ENCODE measurements at places on chromosomes 13 and 19.

GRCh38 chr19:40565910-40566495 lies 10.7 kb upstream of the SHKBP1 start:
- no peak for DNase-seq

DNA sequence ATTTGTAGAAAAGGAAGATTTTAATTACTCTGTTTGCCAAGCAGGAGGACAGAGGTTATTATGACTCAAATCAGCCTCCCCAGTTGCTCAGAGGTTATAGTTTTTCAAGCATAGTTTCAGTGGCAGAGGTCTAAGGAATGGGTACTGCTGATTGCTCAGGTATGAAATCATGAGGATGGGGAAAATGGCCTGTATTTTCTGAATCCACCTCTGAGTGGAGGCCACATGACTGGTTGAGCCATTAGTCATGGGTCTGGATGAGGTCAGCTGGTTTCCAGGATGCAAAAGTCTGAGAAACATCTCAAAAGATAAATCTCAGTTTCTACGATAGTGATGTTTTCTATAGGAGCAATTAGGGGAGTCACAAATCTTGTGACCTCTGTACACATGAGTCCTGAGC lies 62.8 kb upstream of the CEACAM8 start:
- DNase-seq = no peak

DNA sequence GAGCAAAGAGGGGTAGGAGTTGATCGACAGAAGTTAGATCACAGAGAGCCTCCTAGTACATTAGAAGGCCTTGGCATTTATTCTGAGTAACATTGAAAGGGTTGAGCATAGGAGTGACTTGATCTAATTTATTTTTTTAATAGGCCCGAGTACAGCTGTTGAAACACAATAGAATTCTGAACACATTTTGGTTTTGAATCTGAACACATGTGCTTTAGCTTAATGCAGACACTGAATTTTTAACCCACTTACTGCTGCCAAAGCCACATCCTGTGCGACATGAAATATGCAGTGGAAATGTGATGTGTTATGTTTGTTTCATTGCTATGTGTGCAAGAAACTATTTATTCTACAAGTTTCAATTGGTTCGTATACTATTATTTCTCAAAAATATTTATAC lies 1505.9 kb downstream of the PCDH9 start:
- no peak for DNase-seq

DNA sequence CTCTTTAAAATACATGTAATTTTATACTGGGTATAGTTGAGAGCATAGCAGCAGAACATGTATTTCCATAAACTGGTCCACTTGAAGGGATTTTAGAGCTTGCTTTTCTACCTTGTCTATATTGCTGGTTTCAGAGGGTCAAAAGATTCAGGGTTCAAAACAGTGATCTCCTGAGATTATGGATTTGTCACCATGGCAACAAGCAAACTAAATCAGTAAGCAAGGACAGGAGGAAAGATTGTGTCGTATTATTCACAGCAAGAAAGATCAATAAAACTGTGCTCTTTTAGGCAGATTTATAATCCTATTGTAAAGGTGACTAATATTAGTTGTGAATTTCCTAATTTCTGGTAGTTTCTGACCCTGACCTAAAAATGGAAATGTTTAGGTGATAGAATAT lies 496.4 kb downstream of the LMO7 start:
- DNase-seq = no peak

DNA sequence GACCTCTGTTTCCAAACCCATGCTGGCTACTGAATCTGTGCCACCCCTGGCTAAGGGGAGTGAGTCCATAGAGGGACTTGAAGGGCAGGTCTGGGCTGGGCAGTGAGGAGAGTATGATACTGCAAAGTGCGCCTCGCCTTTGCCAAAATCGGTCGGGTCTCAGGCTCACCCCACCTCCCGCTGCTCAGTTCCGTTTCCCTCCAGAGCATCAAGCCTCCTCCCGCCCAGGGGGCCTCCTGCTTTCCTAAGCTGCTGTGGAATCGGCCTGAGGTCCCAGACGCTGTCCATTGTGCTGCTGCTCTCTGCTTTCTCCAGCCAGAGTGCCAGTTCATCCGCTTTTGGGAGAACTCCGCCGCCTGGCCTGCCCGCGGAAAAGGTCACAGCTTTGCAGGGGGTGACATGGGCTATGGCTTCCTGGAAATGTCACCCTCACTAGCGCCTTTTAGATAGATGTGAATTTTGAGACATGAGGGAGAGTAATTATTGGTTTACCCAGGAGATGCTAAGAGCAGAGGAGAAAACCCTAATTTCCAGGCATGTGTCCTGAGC lies 1418.4 kb downstream of the UQCRFS1 start:
- DNase-seq = no peak

- no peak for DNase-seq
Measured at GRCh38 chr19:12953799-12954611, 3.0 kb downstream of the GADD45GIP1 start.

DNA sequence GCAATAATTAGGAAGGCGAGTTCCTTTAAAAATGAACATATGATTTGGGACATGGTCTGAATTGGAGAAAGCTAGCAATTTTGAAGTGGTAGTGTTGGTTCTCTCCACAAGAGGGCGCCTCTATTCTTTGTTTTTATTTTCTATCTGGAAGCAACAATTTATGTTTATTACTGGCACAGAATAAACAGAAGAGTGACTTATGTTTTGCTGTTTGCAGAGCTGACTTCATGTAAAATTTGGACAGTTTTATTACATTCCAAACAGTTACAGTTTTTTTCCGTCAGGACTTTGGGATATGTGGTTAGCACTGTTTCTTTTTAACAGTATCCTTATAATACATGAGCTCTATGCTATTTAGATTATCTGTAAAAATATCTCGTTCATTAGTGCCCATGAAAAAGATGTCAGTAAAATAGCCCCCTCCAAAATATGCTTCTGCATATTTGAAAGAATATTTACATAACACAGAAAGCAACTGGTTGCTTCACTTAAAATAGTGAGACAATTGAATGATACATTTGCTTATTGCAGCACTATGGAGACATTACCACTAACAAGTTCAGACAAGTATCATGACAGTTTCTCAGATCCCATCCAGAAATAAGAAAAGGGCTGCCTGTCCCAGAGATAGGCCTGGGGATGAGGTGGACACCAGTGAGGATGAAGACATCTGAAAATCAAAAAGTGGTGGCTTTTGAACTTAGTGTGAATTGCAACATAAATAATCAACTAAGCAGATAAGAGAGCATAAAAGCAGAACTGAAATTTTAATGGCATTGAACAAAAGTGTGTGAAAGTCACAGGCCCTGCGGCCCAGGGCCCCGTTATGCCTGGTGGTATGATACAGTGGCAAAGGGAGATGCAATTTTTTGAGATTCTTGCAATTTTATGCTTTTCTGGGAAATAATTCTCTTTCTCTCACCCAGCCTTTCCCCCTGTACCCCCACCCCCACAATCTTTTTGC lies 32.3 kb upstream of the FGF9 start:
- DNase-seq = no peak

- no peak for DNase-seq
Measured at GRCh38 chr13:34419025-34419424, 523.0 kb upstream of the NBEA start.

GRCh38 chr19:23789246-23789645 lies 30.6 kb upstream of the ZNF681 start:
- DNase-seq = no peak

DNA sequence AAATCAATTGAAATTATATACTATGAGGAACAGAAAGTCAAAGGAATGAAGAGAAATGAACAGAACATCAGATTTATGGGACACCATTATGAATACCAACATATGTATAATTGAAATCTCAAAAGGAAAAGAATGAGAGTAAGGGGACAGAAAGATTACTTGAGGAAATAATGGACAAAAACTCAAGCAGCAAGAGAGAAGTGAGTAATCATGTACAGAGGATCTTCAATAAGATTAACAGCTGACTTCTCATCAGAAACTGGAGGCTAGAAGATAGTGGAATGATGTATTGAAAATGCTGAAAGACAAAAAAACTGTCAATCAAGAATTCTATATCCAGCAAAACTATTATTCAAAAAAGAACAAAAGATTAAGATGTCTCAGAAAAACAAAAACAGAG lies 10.4 kb downstream of the MTUS2 start:
- DNase-seq = no peak

- DNase-seq = peak; percentile 71
Measured at GRCh38 chr19:11481534-11482383, 913 bp upstream of the ELAVL3 start.

GRCh38 chr13:73251626-73252265 lies 192.9 kb downstream of the KLF5 start:
- no peak for DNase-seq

DNA sequence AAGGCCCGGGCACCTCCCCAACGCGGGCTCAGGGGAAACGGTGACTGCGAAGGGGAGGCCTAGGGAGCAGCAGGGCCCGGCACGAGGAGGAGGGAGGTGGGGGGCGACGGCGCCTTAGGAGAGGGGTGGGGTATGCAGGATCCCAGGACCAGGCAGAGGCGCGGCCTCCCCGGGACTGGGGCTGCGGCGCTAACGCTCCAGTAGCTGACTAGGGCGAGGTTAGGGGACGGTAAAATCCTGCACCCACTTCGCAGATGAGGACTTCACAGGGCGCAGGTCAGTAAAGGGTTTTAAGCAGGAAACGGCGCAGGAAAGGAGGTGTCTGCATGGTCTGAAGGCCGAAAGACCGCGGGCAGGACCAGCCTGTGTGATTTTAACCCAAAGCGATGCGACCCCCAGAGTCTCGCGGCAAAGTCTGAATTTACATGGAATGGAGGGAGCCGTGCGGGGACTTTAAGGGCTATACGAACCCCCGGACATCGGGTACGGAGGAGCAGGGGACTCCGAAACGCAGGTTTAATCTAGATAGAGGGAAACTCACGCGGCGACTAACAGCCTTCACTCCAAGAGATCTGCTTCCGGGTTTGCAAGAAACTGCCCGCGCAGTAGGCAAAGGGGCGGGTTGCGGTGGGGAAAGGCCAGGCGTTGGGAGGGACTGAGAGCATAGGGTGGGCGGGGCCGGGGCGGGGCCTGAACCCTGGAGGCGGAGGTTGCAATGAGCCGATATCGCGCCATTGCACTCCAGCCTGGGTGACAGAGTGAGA lies at the start of gene ZNF665:
ZNF665 (minus strand) TSS at position 588 of the 764 bp plus-strand sequence. CDS start 10,460 bp downstream, outside the sequence.
- DNase-seq = no peak

DNA sequence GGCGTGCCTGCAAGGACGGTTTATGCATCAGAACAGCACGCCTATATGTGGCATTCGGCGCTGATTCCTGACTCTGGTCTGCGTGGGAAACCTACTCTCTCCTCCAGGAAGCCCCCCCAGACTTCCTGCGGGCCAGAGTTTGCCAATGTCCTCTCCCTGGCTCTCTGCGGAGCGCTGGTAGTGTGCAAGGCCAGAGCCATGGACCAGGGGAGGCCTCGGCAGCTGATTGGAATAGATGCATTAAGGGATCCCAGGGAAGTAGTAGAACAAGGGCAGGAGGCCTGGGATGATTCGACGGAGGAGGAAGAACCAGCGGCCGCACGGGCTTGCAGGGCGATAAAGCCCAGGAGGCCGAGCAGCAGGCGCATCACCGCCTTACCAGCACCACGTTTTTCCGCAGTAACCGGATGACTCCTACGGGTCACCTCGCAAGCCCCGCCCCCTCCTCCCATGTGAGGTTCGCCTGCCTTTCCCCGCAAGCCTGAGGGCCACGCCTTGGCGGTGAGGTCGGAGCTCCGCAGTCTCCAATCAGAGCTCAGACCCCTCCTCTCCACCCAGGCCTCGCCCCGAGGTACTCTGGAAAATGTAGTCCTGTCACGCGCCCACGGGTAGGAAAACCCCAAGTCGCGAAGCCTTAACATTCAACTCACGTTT lies 5.0 kb downstream of the CLEC11A start:
- DNase-seq = no peak

DNA sequence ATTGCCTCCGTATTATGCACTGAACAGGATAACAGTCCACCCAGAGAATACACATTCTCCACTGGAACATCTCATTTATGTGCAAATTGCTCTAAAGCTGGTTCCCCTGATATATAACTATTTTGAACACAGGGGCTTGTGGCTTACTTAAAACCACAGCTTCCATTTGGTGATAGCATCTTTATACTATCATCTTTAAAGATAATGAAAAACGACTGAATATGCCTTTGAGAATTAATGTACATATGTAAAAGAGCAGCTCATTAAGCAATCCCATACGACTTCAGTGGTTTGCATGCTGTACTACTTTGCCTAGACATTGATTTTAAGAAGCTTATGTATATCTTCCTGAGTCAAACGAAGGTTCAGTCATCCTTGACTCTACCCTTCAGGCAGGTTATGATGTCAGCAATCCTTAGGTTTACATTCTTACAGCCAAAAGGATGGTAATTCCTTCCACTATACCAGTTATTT lies 40.8 kb downstream of the BRD4 start:
- no peak for DNase-seq

DNA sequence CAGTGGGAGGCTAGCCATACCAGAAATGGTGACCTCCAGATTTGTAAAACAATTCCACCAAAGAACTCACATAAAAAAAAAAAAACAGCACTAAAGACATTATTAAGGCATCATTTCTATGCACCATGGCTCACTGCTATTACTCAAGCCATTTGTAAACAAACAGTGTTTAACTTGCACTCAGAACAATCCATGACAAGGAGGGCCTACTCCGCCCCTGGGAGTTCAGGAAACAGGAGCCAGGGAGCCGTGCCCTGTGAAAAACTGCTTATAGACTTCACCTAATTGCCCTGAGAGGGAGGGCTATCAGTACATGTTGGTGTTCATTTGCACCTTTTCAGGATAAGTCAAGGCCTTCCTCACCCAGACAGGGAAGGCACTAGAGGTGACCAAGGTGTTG lies 103.2 kb downstream of the ZNF429 start:
- no peak for DNase-seq

- DNase-seq = peak; percentile 55
Measured at GRCh38 chr13:89457977-89458376, 1786.8 kb downstream of the SLITRK5 start.

GRCh38 chr13:108895220-108895704 lies 265.9 kb downstream of the MYO16 start:
- no peak for DNase-seq

DNA sequence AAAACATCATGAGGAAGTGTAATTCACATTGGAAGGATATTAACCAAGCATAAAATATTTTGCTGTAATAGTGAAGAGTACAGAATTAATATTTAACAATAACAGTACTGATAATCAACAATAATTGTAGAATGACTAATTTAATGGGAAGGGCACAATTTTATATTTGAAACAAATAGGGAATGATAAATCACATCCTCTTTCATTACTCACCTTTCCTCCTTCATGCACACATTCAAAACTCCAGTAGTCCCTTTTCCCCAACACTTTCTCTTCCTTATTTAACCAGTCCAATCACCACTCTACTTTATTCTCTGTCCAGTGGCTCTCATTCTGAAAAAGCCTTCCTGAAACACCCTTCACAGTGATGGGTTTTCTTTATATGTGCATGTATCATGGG lies 110.8 kb upstream of the POSTN start:
- no peak for DNase-seq

DNA sequence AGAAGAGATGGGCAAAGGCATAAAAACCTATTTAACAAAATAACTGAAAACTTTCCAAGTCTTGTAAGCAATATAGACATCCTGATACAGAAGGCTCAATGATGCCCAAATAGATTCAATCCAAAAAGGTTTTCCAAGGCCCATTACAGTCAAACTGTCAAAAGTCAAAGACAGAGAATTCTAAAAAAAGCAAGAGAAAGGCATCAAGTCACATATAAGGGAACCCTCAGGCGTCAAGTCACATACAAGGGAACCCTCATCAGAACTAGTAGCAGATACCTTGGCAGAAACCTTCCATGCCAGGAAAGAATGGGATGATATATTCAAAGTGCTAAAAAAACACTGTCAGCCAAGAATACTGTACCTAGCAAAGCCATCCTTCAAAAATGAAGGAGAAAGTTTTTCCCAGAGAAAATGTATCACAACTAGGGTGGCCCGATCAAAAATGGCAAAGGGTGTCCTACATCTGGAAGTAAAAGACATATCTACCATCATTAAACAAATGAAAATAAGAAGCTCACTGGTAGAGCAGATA lies 21.2 kb downstream of the ZNF829 start:
- no peak for DNase-seq

All from HS-27A (cell line).